ENCODE measurements at places on chromosomes 7 and 10.

GRCh38 chr10:28135258-28135657 is 136.4 kb upstream of the ODAD2 start:
- DNase-seq = no peak

- DNase-seq = no peak
Measured at GRCh38 chr7:151924508-151924907, 31.7 kb upstream of the GALNTL5 start.

GRCh38 chr7:26556061-26556881 is 264.6 kb downstream of the SNX10 start:
- DNase-seq = no peak

DNA sequence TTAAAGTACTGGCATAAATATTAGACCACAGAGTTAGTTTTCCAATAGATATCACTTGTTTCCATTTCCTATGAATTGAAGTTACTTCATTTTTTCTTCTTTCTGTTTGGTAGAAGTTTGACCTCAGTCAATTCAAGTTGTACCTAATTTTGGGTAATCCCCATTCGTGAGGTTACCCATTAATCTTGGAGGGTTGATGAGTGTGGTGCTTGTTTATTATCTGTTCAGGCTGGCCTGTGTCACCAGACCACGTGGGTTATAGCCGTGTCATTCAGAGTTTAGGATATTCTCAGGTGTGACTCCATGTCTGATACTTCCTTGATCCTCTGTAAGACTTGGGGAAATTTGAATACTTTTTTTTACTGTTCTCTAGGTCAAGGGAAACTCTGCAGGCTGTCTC is 133.9 kb upstream of the TPK1 start:
- DNase-seq = no peak

GRCh38 chr10:99341860-99342490 is 12.8 kb downstream of the CNNM1 start:
- no peak for DNase-seq

GRCh38 chr7:106655703-106656498 is 5.1 kb downstream of the CCDC71L start:
- no peak for DNase-seq

DNA sequence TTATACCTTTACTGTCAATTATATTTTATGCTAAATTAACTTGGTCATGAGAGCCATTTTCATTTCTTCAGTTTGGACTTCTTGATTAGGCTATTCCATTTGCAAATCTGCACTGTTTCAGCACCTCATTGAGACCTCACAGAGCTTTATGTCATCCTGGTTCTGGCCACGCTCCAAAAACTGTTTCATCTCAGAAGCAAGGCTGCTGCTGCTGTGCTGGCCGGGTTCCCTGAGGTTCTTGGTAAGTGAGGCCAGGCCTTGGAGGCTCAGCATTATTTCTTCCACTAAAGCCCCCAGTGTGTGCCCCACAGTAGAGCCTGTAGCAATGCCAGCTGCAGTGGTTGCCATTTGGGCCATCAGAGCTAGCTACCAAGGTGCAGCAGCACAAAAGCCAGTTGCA is 7.8 kb upstream of the ZNF485 start:
- no peak for DNase-seq

GRCh38 chr7:134557391-134557790 is 8.5 kb downstream of the AKR1B15 start:
- DNase-seq = no peak

- DNase-seq = no peak
Measured at GRCh38 chr10:25467881-25468280, 293.1 kb downstream of the GPR158 start.

- no peak for DNase-seq
Measured at GRCh38 chr10:70744617-70745143, 40.5 kb downstream of the TBATA start.

DNA sequence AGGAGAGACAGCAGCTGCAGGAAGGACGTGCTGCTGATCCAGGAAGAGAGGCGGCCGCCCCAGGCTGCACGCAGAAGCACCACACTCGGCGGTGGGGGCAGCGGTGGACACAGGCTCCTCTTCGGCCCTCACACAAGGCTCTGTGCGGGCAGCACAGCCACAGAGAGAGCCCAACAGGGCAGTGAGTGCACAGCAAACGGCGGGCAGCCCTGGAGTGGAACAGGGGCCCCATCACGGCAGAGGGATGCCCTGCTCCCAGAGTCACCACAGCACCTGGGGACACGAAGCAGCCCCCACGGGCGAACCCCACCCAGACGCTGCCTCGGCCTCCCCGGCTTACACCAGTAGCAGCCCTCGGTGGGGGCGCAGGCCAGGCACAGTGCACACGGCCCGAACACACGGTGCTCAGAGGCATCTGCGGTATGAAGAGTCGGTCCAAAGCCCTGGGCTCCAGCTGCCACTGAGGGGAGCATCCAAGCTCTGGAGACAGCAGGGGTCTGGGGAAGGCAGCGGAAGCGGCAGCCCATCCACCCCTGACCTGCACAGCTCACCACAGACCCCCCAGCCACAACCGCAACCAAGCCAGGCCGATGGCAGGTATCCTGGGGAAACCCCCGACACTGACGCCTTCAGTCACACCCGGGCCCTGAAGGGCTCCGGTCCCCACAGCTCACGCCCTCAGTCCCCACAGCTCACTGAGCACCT is 16.8 kb downstream of the NUDT1 start:
- DNase-seq = no peak

- DNase-seq = no peak
Measured at GRCh38 chr7:101964680-101965452, 147.4 kb downstream of the CUX1 start.

GRCh38 chr10:110865809-110866482 is 5.8 kb upstream of the PDCD4 start:
- DNase-seq = no peak

DNA sequence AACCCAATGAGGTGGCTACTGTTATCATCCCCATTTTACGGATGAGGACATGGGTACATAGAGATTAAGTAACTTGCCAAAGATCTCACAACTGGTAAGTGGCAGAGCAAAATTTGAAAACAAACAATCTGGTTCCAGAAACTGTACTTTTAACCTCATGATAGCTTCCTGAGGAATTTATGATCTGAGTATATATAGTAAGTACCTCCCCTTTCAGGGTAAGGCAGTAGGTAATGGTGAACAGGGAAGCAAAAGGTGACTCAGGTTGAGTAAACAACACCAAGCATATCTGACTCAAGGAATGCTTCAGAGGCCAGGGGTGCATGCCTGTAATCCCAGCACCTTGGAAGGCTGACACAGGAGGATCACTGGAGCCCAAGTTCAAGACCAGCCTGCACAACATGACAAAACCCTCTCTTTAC is 21.1 kb downstream of the KLLN start:
- no peak for DNase-seq

GRCh38 chr7:148581624-148582023 is 8.9 kb upstream of the C7orf33 start:
- DNase-seq = no peak

DNA sequence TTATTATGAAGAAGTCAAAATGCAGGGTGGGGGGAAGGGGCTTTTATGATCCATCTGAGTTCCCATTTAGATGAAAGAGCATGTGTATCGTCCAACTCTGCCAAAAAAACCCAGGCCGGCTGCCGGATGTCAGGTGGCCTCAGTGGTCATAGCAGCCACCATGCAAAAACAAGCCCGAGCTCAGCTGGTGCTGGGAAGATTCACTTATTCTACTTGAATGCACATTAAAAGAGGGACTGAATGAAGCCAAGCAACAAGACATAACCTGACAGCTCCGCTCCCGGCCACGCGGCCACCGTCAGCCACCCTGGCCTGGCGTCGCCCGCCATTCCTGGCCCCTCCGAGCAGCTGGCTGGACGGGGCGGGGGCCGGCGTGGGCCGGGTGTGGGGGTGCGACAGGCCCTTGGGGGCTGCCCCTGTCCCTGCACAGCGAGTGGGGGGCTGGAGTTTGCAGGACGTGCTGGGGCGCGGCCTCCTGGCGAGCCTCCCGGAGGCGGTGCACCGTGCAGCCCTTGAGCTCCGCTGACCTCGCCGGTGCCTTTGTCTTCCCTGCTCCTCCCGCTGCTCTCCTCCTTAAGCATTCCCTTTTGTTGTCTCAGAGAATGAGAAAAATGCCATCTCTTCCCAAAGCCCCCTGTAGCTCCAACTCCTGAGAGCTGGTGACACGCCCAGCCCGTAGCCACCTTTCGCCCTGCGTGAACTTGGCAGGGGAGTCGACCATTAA is 67.8 kb downstream of the EBF3 start:
- DNase-seq = no peak

- DNase-seq = no peak
Measured at GRCh38 chr10:15175587-15175986, 7.1 kb upstream of the NMT2 start.

- DNase-seq = no peak
Measured at GRCh38 chr10:109698086-109698485, 225.2 kb downstream of the XPNPEP1 start.

GRCh38 chr7:74569501-74570075 is 87.9 kb upstream of the GTF2I start:
- no peak for DNase-seq

GRCh38 chr7:130113887-130114286 is 43.6 kb downstream of the KLHDC10 start:
- DNase-seq = no peak

GRCh38 chr7:117806011-117806410 is 67.2 kb downstream of the CTTNBP2 start:
- no peak for DNase-seq

GRCh38 chr10:130138479-130138866 is 2.3 kb downstream of the GLRX3 start:
- no peak for DNase-seq

DNA sequence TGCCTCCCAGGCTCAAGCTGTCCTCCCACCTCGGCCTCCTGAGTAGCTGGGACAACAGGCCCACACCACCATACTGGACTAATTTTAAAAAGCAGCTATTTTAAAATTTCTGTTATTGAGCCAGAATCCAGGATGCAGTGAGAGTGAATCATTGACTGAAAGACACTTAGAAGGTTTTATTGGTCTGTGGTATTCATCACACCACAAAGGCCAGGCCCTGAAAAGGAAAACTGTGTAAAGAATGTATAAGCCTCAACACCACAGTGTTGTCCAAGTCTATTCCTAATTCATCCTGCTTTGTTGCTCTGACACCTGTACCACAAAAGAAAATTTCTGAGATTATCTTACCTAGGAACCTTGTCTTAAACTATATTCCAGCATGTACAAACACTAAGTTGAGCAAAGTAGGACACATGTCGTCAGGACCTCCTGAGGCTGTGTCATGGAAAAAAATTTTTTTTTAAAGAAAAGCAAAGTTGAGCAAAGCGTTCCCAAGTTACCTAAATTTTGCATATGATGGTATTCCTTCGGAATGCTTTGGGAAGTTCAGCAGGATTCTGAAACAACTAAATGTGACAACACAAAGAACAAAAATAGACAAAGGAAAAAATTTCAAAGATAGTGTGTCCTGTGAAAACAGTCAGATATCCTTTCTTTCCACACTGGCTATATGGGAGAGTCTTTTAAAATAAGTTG is 129.6 kb upstream of the MKLN1 start:
- no peak for DNase-seq

DNA sequence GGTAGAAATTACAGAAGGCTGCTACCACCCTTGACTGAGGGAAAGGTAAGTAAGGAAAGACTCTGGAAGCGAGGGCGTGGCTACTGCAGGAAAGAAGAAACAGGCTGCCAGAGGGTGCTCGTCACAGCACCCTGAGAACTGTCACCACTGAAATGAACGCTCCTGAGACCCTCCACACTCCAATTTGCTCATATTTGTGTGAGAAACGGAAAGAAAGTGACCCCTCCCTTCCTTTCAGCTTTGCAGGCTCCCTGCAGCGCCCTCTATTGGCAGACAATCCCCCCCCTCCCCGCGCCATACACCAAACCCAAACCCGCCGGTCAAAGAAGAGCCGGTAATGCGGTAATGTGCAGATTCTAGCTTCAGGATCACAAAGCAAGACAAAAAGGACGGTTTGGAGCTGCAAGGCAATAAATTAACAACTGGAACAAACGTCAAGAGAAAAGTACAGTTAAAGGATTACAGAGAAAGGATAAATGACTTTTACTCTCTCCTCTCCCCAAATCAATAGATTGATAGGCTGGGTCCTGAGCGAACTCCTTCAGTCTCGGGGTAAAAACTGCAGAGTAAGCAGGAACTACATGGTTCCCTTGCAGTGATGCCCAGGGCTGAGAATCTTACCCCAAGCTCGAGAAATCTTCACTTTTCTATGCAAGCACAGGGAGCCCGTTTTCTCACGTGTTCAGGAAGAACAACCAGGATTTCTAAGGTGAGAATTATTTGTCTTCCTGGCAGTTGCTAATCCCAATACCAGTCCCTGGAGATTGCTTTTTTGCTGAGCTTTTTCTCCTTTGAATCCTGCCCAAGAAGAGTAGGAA is 47.6 kb downstream of the STEAP1B start:
- DNase-seq = no peak

GRCh38 chr7:1510780-1511154 is 6.6 kb upstream of the INTS1 start:
- no peak for DNase-seq

GRCh38 chr7:103686064-103686463 is 240.1 kb upstream of the SLC26A5 start:
- no peak for DNase-seq

- peak; percentile 19 for DNase-seq
Measured at GRCh38 chr7:129144095-129144833, at the start of gene TSPAN33. TSS of gene TSPAN33 (plus strand) at chr7:129144707. CDS start at chr7:129144981, 274 bp downstream.

- no peak for DNase-seq
Measured at GRCh38 chr10:65358565-65358964, 1567.3 kb upstream of the LRRTM3 start.

DNA sequence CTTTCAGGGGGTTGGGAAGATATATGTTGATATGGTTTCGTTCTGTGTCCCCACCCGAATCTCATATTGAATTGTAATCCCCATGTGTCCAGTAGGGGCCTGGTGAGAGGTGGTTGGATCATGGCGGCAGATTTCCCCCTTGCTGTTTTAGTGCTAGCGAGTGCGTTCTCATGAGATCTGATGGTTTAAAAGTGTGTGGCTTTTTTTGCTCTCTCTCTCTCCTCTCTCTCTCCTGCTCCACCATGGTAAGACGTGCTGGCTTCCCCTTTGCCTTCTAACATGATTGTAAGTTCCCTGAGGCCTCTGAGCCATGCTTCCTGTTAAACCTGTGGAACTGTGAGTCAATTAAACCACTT is 68.4 kb upstream of the PDZD8 start:
- no peak for DNase-seq

- DNase-seq = no peak
Measured at GRCh38 chr10:52609626-52610240, 162.9 kb downstream of the MBL2 start.

GRCh38 chr7:41787651-41788350 is 84.9 kb upstream of the INHBA start:
- no peak for DNase-seq

GRCh38 chr10:29610876-29611647 is 23.7 kb downstream of the SVIL start:
- no peak for DNase-seq

GRCh38 chr10:94240901-94241300 is 121.8 kb downstream of the NOC3L start:
- no peak for DNase-seq

GRCh38 chr7:116353647-116354046 is 143.3 kb downstream of the TES start:
- DNase-seq = no peak
